ENCODE measurements at places on chromosomes 13 and 19.
A peak's percentile ranks its signal among the peaks of the same experiment; 100 is the strongest.

DNA sequence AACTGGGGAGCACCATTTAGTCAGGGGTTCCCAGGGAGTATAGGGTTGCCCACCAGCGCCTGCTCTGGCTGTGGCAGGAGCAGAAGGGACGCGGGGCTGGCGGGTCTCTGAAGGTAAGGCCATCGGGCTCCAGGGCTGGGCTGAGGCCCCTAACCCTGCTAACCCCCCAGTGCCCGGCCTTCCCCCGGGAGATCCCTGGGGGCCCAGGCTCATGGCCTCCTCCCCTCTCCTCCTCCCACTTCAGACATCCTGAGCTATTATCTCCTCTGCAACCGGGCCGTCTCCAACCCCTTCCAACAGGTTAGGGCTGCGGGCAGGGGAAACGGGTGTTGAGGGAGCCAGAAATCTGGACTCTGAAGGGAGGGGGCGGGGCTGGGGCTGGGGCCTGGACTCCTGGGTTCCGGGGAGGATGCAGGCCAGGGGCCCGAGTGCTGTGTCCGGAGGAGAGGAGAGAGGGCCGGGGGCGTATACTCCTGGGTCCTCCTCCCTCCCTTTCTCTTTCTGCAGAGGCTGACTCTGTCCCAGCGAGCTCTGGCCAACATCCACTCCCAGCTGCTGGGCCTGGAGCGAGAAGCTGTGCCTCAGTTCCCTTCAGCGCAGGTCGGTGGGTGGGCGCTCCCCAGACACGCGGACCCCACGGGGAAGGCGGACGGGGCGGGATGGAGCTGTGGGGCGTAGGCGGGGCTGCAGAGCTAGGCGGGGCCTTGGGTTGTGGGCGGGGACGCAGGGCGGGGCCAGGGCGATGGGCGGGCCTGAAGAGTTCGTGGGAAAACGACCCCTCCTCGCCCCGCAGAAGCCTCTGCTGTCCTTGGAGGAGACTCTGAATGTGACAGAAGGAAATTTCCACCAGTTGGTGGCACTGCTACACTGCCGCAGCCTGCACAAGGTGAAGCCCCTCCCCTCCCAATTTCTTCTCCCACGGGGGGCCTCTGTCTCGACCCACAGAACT, 15.3 kb downstream of the TTYH1 start:
- peak; percentile 74 for DNase-seq

GRCh38 chr19:28487999-28488398, 725.0 kb downstream of the UQCRFS1 start:
- no peak for DNase-seq

GRCh38 chr19:45166723-45167252, 6.0 kb upstream of the NKPD1 start:
- DNase-seq, result no peak

- DNase-seq, result no peak
These were observed 34.0 kb downstream of the GARRE1 start for GRCh38 chr19:34288381-34288780.

GRCh38 chr13:77751513-77752456, 54.3 kb downstream of the SLAIN1 start:
- DNase-seq, result peak; percentile 43

GRCh38 chr13:46387064-46387851, at the start of gene RUBCNL:
Gene RUBCNL (minus strand): TSS chr13:46387252. CDS start chr13:46372475, 14,777 bp downstream.
- DNase-seq, result peak; percentile 64

- DNase-seq, result no peak
These were observed 9.4 kb downstream of the IFNL2 start for GRCh38 chr19:39277598-39277997.

DNA sequence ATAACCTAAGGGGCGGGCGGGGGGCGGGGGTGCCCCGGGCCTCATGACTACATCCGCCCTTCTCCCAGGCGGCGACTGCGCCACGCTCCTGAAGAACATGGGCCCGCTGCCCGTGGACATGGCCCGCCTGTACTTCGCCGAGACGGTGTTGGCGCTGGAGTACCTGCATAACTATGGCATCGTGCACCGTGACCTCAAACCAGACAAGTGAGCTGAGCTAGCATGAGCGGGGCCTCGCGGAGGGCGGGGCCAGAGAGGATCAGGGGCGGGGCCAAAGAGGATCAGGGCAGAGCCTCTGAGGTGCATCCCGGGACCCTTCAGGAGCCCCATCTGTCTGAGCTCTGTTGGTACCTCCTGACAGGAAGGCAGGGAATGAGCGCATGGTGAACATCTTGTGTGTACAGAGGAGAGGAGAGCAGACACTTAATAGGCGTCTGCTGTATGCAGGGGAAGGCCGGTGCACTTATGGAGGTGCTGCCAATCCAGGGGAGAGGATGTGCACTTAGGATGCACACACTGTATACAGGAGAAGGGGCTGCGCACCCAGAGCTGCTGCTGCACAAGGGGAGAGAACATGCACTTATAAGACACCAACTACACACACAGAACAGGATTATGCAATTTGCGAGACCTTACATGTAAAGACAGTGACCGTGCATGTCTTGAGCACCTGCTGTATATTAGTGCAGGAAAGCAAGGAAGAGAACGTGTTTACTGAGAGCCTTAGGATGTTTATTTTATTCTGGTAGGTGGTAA, 20.9 kb upstream of the PIK3R2 start:
- DNase-seq, result peak; percentile 46

GRCh38 chr13:113040597-113041292, 64.8 kb upstream of the F7 start:
- no peak for DNase-seq

DNA sequence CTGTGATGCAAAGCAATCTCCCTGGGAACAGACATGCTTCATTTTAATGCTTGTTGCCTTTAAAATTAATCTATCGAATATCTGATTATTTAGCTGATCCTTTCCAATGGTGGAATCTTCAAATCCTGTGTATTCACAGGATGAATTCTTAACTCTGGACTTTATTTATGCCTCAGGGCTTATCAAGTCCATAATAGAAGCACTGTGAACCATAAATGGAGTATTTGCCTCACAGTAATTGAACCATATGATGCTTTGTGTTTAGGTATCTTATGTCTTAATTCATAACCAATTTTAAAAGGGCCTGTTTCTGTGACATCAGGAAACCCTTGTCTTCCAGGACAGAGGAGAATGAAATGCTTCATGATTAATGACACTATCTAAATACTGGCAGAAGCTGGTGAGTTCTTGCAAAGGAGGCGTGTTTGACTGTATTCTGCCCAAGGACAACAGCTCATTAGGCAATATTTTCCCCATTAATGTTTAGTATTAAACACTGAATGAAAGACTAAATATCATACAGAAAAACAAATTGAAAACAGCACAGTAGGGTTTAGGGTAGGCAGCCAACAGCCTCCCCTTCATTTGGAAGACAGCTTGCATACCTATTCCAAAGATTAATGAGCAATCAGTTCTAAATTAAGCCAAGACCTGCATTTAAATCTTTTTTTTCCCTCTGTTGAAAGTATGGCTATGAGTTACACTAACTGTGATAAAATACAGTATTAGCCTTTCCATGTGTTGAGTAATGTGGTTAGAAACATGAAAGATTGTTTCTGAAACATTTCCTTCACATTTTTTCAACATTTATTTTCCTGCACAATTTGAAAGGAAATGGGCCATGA, 709.4 kb downstream of the PCDH9 start:
- no peak for DNase-seq

DNA sequence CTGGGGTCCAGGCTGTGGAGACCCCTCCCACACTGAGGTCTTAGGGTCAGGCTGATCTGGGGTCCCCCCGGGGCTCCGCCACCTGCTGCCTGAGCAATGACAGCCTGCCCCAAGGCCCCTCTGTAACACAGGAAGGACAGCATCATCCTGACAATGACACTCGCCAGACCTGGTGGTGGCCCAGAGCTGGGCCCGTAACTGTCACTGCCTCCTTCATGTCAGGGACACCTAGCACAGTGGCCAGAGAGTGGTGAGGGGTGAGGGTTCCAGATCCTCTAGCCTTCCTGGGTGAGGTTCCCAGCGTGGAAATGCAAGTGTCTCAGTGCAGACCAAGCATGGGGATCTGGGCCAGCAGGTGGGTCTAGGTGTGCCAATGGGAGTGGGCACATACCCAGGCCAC, 27.8 kb downstream of the OPA3 start:
- no peak for DNase-seq

GRCh38 chr13:106336668-106337067, 198.8 kb downstream of the EFNB2 start:
- DNase-seq, result no peak

GRCh38 chr19:18659281-18660050, 22.6 kb downstream of the KLHL26 start:
- DNase-seq, result no peak

DNA sequence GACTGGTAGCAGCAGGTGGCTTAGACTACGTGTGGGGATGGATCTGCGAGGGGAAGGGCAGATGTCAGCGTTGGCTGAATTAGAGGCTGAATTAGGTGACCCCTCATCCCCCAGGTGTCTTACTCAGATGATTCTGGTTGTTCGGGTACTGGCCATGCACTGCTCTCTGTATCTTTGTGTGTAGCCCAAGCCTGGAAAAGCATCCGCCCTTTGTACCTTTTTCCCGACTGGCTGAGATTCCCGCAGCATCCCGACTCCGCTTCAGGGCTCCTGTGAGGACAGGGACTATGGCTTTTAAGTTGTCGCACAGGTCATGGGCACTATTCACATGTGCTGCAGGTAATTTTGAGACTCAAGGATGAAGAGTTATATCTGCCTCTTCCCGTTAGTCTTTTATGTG, 7.2 kb downstream of the TFDP1 start:
- DNase-seq, result no peak

DNA sequence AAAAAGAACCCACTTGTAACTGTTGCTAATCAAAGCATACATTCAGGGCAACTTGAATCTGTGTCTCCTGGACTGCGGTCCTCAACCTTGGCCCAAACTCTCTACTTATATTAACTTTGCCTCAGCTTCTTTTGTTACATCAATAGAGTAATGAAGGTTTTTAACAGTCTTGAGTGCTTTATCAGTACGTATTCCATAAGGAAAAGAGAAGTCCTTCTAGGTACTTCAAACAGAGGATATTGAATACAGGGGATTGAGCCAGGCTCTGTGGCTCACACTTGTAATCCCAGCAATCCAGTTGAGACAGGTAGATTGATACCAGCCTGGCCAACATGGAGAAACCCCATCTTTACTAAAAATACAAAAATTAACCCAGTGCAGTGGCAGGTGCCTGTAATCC, 1.2 kb upstream of the EPS15L1 start:
- no peak for DNase-seq

DNA sequence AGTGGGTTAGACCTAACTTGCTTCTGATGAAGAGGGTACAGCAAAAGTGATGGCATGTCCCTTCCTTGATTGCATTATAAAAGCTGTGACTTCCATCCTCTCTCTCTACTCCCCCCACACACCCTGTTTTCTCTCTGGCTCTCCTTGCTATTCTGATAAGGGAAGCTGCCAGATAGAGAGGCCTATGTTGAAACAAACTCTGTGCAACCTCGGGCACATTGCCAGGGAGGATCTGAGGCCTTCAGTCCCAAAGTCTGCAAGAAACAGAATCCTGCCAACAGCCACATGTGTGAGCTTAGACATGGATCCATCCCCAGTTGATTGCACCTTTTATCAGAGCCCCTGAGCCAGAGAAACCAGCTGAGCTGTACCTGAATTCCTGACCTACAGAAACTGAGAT, 44.8 kb upstream of the ARGLU1 start:
- DNase-seq, result no peak

DNA sequence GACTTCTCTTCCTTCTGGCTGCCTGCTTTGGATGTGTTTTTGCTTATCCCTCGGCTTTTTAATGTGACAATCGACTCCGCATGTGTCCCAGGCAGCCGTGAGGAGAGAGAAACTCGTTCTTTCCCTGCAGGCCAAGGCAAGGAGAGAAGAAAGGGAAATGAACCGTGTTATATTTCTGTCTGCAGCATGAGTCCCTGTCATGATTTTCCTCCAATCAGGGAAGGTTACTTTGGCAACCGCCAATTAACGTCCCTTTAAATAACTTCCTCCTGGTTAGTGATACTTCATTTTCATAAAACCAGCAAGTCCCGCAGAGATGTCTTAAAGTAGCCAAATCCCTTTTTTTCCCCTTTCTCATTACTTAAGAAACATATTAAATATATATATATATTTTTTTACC, 42.6 kb downstream of the RFC3 start:
- DNase-seq, result no peak

DNA sequence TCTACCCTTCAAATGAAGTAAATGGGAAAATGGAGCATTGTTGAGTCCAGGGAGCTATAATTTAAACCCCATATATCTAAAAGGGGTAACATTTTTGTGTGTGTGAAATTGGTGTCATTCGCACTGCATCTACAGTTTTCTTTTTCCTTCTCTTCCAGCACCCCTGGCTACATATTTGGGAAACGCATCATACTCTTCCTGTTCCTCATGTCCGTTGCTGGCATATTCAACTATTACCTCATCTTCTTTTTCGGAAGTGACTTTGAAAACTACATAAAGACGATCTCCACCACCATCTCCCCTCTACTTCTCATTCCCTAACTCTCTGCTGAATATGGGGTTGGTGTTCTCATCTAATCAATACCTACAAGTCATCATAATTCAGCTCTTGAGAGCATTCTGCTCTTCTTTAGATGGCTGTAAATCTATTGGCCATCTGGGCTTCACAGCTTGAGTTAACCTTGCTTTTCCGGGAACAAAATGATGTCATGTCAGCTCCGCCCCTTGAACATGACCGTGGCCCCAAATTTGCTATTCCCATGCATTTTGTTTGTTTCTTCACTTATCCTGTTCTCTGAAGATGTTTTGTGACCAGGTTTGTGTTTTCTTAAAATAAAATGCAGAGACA, 28.6 kb downstream of the ALOX5AP start:
- no peak for DNase-seq

DNA sequence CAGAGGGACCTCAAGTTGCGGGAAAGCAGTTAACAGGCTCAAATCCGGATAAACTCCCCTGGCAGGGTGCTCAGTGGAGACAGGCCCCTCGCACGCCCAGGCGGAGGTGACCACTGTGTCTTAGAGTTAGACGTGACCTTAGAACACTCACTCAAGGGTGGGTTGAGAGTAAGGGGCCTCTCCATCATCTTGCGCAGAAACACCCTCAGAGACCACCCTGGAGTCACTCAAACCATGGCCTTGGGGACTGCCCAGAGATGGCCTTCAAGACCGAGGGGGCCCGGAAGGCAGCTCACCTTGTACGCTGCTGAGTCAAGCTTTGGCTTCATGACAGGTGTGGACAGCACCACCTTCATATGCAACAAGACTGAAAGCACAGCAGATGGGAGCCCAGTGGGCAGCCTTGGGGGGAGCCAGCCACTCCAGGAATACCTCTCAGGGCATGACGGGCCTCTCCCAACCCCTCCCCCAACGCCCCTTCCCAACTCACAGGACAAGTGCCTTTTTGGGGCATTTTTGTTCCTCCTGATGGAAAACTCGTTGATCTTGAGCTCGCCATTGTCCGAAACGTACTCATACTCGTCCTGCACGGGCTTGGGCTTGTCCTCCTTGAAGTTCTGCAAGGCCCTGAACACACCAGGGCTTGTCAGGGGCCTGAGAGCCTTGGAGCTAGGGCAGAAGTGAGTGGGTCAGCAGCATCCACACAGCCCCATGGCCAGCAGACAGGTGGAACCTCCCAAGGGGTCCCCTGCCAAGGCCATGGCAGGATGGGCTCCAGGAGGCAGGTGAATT, 229.2 kb downstream of the TUBA3C start:
- no peak for DNase-seq

Data from stimulated activated CD8-positive, alpha-beta memory T cell treated with anti-CD3 and anti-CD28 coated beads, Interleukin-4, amount 100 ng/mL, for 48 hours (primary cell).